Inflammatory macrophage (primary cell): ENCODE measurements at places on chromosomes 4 and X.

DNA sequence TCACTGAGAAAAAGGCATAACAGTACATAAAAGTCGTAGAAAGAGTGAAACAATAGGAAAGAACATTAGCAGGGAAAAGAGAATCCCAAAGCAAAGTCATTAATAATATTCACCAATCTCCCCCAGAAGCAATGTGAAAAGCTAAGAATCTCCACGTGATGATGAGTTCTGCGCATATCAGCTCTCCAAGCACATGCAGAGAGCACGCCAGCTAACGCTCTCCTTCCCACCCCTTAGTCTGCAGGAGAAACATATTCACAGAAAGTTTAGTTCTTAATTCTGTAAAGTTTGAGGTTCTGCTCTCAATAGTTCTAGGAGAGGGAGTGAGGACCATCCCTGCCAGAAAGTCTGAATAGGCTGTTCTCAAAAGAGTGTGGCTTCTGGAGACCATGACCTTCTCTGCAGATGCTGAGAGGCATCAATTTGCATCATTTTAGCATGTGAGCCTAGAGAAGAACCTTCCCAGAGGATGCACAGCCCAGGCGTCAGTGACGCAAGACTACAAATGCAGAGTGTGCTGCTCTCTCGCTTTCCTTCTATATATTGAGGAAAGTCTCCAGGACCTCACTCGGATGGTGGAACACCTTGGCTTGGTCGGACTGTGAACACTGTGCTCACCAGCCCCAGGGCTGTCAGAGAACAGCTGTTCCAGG lies 51.3 kb upstream of the AFAP1 start:
- no peak for DNase-seq

GRCh38 chr4:169175476-169175875 lies 95.3 kb downstream of the SH3RF1 start:
- DNase-seq = no peak

GRCh38 chr4:2274320-2275043 lies 12.6 kb upstream of the MXD4 start:
- DNase-seq = no peak

DNA sequence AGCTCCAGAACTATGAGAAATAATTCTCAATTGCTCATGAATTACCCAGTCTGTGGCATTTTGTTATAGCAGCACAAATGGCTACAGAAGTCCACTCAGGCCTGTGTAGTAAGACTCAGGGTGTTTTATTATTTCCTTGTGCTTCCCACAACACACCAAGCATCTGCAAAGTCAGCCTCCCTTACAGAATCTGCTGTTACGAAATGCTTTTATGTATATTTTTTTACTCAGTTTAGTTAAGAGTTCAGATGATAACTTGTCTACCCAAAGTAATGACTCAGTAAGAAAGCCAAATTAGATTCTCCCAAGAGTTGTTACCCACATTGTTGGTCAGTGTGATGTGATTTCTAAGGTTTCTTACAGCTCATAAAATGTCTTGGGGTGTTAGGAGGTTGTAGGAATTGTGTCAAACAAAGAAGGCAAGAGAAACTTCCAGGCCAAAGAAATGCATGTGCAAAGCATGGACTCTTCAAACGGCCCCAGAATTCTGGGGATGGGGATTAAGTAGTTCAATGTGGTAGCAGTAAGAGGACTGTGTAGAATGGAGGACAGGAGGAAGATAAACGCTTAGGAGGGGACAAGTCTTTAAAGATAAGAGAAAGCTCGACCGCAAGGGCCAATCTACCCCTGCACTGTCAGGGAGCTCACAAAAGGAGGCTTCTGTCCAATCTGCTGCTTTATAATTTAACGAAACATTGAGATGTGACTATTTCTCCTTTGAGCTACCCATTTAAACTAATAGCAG lies 35.4 kb upstream of the TMEM184C start:
- no peak for DNase-seq

DNA sequence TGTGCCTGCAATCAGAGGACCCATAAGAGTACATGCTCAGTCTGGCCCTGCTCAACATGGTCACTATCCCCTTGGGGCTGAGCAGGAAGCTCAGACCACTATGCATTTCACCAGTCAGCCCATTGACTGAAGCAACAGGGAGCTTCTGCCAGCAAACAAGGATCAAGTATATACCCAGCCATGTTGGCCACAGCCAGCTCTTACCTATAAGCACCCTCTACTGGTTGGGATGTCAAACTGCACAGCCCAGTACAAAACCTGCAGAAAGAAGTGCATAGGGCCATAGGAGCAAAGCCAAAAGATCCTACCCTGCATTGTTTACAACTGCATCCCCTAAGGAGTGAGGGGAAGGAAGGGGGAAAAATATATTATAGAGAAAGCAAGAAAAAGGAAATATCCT lies 214.4 kb upstream of the CPEB2 start:
- DNase-seq = peak; percentile 41

DNA sequence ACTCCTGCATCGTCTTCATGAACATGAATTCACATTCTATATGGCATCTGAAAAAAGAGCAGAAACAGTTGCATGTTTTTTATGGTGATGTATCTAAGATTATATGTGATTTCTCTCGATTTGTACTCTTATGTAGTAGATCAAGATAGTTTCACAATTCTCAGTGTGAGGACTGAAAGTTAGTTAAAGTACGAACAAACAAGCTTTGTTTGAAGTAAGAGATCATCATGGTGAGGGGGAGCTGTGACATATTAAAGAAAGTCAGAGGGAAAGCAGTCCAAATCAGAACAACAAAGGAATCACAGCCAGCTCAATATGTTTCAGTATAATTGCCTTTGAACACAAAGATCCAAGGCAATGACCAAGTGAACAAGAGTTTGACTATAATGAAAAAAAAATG lies 1140.6 kb downstream of the SH3BGRL start:
- DNase-seq = no peak

GRCh38 chr4:7121174-7121573 lies 53.3 kb upstream of the GRPEL1 start:
- DNase-seq = no peak

DNA sequence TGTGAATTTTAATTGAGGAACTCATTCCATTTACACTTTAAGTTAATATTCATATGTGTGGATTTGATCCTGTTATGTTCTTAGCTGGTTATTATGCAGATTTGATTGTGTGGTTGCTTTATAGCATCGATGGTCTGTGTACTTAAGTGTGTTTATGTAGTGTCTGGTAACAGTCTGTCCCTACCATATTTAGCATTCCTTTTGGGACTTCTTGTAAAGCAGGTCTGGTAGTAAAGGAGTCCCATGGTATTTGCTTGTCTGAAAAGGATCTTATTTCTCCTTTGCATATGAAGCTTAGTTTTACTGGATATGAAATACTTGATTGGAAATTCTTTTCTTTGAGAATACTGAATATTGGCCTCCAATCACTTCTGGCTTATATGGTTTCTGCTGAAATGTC lies 76.6 kb downstream of the KLF8 start:
- DNase-seq = no peak

DNA sequence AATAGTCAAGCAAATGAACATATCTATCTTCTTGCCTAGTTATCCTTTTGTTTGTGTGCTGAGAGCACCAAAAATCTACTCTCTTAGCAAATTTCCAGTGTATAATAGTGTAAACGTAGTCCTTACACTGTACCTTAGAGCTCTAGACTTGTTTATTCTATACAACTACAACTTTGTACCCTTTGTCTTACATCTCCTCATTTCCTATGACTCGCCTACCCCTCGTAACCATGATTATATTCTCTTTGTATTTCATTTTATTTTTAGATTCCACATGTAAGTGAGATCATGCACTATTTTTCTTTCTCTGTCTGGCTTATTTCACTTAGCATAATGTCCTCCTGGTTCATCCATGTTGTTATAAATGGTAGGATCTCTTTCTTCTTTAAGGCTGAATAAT lies 37.6 kb downstream of the MAGEB5 start:
- DNase-seq = no peak

DNA sequence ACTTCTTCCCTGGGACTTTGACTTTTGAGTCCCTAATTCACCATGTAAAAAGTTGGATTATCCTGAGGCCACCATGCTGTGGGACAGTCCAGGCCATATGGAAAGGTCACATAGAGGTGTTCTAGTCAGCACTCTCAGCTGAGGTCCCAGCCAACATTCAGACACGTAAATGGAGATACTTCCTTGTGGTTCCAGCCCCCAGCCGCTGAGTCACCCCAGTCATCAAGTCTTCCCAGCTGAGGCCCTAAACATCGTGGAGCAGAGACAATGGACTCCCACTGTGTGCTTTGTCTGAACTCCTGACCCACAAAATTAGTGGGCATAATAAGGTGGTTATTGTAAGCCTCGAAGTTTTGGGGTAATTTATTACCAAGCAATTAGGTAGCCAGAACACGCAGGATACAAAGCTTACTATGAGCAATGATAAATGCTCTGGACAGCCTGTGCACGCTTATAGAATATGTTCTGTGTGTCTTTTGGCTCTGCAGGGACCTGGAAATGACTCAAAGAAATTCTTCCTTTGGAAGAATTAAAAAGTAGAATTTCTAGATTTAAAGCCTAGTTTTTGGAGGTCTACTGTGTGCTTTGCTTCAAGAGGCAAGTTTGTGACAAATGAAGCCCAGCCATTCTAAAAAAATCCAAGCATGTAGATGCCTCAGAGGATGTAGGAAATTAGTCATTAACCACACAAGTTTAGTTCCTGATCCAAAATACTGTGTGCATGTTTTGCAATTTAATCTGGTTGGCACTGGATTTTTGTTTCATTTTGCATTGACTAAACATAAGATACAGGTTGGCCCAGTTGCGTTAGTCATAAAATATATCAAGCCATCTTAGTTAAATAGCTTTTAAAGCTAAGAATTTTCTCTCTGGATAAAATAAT lies 33.2 kb upstream of the SLC9A7 start:
- DNase-seq = peak; percentile 82

- no peak for DNase-seq
Observed at GRCh38 chrX:68978255-68978654, 149.4 kb downstream of the EFNB1 start.

- peak; percentile 51 for DNase-seq
Observed at GRCh38 chr4:140743194-140743931, 12.8 kb downstream of the TBC1D9 start.

DNA sequence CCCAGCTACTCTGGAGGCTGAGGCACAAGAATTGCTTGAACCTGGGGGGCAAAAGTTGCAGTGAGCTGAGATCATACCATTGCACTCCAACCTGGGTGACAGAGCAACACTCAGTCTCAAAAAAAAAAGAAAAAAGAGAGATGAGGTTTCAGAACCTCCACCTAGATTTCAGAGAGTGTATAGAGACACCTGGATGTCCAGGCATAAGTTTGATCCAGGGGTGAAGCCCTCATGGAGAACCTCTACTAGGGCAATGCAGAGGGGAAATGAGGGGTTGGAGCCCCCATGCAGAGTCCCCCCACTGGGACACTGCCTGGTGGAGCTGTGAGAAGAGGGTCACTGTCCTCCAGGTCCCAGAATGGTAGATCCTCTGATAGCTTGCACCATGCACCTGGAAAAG lies 92.8 kb upstream of the HSD17B10 start:
- no peak for DNase-seq
